ENCODE measurements at places on chromosomes 6 and 20.

DNA sequence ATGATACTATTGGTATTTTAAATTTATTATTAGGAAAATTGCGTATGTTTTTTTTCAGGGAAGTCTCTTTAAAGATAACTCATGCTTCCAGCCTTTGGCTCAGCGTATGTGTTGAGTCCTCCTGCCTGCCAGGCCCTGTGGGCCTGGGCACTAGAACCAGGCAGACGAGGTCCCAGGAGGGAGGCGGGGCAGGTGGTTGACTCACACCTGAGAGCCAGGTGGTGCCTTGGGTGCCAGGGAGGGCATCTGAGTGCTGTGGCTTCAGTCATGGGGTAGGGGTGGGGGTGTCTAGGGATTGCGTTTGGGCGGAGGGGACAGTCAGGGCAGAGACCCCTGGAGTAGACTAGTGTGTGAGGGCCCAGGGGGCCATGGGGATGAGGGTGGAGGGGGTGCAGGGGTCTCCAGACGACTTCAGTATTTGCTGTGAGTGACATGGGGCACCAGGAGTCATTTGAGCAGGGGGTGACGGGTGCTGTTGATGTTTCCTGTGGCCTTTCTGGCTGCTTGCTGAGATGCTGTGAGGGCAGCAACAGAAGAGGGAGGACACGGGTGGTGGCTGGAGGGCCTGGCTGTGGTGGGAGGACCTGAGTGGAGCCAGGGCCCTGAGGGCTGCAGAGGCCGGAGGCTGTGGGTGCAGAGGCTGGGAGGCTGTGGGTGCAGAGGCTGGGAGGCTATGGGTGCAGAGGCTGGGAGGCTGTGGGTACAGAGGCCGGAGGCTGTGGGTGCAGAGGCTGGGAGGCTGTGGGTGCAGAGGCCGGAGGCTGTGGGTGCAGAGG, 14.8 kb upstream of the ADRM1 start:
- no peak for DNase-seq

DNA sequence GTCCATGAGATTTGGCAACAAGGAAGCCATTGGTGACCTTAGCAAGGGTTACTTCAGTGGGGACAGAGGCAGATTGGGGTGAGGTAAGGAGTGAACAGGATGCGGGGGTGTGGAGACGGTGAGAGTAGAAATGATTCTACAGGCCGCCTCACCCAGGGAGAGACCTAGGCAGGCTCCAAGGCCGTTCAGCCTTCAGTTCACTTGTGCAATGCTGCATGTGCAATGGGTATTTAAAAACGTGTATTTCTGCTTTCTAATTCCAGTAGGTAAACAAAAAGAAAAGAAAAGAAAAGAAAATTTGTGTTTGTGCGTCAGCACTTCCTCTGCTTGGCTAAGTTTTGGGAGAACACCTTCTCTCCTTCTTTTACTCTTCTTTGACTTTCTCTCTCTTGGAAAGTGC, 56.8 kb downstream of the BANF2 start:
- no peak for DNase-seq

DNA sequence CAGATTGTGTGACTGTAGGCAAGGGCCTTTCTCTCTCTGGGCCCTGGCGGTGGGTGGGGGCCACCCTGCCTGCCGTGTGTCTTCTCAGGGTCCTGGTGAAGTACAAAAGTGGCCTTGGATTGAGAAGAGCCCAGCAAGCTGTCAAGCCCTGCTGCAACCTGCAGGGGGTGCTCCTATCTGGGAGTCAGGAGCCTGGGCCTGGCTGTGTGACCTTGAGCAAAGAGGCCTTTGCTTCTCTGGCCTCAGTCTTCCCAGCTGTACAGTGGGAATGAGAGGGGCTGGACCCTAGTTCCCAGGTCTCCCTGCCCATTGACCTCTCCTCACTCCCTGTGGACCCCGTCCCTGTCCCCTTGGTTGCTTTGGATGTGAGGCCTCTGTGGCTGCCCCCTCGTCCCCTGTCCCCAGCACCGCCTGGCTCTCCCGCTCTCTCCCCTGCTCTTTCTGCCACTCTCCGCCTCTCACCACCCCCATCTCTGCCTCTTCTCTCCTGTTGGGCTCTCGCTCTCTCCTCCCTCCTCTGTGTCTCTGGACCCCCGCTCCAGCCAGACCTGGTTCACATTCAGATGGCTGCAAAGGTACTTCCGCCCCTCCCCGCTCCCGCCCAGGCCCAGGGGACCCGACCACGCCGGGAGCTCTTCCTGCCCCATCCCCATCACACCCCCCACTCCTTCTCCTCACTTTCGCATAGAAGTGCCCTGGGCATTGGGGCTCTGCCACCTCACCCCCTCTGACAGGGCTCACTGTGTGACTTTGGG, 46.7 kb downstream of the SRC start:
- peak; percentile 60 for DNase-seq

DNA sequence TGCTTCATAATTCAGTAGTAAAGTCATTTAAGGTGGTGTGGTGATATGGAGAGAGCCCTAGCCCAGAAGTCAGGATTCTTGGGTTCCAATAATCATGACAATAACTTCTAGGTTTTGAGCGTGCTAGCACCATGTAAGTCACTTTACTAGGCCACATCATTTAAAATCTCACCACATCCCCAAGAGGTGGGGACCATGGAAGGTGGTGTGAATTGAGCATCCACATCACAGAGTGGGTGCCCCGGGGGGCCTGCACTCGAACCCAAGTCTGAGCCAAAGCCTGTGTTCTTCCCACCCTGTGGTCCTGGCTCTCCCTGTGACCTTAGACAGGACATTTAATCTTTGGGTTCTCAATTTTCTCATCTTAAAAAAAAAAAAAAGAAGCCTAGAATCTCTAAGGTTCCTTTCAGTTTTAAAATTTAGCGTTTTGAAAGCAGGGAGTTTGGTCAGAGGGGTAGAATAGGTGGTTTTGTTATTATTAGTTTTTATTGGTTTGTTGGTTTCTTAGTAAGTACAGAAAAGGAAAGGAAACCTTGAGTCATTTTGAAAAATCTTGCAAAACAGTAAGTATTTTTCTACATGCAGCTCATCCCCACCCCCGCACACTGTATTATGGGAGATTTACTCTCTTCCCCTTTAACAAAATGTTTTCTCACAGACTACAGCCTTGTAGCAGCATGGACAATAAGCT, 26.4 kb downstream of the ARMC2 start:
- DNase-seq: no peak

DNA sequence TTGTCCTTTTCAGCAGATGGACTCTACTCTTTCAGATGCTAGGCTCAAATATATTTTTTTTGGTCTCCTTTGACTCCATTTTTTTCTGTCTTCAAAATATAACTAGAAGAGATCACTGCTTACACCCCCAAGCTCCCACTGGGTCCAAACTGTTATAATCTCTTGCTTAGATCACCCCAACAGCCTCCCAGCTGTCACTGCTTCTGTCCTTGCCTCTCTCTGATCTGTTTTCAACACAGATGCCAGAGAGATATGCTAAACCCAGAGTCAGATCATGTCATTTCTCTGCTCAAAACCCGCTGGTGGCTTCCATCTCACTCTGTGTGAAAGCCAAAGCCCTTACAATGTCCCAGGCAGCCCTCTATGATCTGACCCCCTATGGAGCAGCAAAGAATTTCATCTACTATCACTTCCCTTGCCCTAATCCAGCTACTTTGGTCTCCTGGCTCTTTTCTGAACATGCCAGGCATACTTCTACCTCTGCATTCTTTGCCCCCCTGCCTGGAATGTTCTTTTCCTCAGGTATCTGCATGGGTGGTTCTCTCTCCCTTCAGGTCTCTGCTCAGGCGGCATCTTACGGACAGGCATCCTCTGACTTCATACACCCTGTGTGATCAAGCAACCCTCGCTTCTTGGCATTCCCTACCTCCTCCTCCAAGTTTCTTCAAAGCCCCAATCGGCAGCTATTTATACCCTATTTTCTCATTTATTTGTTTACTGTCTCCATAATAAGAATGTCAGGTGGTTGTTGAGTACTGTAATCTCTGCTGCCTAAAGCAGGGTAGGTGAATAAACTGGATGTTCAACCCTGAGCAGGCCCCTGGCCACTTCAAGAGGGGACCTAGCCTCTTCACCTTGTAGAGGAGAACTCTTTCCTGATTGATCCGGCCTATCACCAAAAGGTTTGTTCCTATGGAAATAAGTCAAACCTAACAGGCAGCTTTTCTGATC, 43.6 kb upstream of the SLC4A11 start:
- DNase-seq: no peak

DNA sequence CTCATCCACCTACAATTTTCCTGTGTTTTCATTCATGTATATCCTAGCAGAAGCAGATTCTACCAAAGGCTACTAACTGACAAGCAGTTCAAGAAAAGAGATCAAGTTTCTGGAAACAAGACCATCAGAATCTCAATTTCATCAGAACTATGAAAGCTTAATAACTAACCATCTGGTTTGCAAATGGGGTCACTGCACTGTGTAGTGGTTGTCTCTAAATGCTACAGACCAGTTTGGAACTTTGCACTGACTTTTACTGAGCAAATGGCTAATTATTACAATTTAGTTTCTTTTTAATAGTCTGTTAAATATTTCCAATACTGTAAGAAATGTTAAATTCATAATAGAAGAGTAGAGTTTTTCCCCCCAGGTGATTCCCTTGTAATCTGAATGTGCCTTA, 64.5 kb downstream of the REPS1 start:
- no peak for DNase-seq

DNA sequence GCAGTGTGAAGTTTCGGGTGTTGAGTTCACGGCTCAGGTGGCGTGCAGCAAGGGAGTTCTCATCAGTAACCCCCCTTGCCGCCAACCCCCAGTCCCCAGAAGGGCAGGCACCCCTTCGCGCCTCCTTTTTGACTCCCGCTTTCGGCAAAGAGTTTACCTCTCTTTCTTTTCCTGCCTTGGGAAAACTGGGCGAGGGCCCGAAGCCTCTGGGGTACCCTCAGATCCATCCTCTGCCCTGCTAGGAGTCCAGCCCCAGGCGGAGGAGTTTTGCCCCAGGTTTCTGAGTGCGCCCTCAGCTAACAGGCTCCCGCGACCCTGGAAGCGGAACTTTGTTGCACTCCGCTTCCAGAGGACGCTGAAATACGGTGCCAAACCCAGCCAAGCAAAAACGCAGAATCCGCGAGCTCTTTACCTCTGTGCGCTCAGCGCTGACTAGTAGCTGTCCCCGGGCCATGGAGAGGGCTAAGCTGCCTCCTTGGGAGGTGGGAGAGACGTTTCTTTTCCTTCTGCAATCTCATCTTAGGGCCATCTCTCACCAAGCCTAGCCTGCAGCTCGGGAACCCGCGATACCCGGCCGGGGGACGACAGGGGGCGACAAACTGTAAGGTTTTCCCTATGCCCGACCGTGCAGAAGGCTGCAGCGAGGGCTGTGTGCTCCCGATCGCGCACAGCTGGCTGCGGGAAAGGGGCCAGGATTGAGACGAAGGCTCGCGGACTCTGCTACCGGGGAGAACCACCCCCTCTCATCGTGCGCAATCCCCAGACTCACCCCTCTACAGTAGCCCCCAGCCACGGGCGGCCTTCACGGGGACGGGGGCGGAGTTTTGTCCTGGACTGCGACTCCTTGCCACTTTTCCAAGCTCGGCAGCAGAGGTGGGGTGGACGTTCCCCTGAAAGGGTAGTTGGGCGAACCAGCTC, 2.7 kb upstream of the PAX1 start:
- no peak for DNase-seq

GRCh38 chr20:13355411-13355810, 134.3 kb downstream of the ISM1 start:
- DNase-seq: no peak

GRCh38 chr6:42627044-42627443, 63.2 kb downstream of the UBR2 start:
- DNase-seq: no peak

DNA sequence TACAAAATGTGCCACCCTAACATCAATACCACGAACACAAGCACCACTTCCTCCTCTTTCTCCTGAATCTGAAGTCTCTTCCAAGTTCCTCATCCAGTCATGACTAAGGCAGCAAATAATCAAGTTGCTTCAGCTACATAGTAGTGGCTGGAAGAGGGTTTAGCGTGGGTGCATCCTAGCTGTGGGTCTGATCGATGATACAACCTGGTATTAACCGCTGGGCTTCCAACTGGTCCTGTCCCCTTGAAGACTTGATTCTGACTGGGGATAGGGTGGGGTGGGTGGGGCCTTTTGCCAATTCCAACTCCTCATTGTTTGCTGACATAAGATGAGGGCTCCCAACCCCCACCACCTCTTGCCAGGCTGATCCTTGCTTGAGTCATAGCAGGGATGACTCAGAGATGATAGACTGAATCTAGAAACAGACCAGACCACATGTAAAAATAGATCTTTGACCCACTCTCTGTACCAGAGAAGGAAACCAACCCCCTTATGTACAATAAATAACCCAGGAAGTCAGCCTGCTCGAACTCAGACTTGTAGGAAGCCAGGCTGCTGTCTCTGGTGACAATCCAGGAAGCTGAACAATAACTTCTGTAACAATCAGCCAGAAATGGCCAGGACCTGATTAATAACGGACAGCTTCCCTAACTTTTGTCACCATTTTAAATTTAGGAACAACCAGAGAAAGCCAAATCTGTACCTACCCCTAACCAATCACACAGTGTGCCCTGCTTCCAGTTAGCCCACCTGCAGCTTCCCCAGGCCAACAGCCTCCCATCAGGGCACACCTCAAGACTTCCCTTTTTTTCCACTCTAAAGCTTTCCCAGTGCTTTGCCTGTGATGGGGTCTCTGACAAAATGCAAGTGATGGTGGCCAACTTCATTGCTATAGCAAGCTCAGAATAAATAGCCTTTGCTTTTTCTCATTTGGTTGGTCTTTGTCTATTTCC, 68.9 kb upstream of the FAM184A start:
- peak; percentile 21 for DNase-seq

- DNase-seq: no peak
These were observed 160.7 kb downstream of the ZFAND3 start for GRCh38 chr6:37980222-37980595.

GRCh38 chr20:37311710-37312355, 22.4 kb downstream of the MANBAL start:
- no peak for DNase-seq

GRCh38 chr6:127119102-127120022, 891 bp downstream of the RSPO3 start:
- DNase-seq: no peak

DNA sequence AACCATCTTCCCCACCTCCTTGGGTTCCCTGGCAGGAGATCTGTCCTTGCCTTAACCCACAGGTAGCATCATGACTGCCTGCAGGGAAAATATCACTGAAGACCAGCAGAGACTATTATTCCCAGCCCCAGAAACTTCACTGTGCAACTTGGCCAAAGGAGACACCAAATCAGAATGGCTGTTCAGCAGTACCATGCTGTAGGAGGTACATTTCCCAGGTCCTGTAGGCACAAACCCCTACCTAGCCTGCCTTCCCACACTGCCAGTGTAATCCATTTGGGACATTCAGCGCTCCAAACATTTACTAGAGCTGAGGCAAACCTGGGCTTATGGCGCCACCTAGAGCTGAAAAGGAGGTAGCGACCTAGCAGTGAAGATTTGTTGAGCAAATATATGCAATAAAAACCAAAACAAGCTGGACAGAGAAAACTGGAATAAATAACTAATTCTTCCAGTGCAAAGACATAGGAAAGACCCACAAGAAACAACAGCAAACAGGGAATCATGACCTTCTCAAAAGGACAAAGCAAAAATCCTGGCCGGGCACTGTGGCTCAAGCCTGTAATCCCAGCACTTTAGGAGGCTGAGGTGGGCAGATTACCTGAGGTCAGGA, 60.3 kb downstream of the VTA1 start:
- DNase-seq: peak; percentile 44

- DNase-seq: no peak
These were observed 260.1 kb upstream of the SGK1 start for GRCh38 chr6:134577998-134578397.

- no peak for DNase-seq
These were observed 143.6 kb downstream of the MRPL14 start for GRCh38 chr6:43983632-43984031.

- no peak for DNase-seq
These were observed 131.1 kb downstream of the PHACTR3 start for GRCh38 chr20:59735486-59735885.
